Cardiac septum (tissue), 1 donor: ENCODE measurements at places on chromosomes 1 and 21. TPM values are rescaled to one million over a fixed set of nuclear protein-coding genes. Genes with fewer than 3 reads are reported as not detected.

DNA sequence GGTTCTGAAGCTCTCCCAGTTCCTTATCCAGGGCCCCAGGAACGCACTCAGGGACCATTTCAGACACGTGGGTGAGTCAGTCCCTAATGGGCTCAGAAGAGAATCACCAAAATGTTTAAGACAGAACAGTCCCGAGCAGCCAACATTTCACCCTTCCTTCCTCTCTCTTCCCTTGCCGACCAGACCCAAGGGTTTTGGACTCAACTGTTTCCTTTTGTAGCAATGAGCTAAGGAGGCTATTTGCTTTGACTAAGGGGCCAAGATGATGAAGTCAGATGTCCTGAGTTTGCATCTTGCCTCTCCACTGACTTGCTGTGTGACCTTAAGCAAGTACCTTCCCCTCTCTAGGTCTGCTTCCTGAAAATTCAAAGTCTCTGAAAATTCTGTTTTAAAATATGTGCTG is 472.3 kb upstream of the VAMP3 start:
- no peak for DNase-seq

- no peak for DNase-seq
Measured at GRCh38 chr1:234603221-234604204, 6.5 kb downstream of the IRF2BP2 start.

TLR5 gene
- total RNA-seq = 1.6 TPM

C1orf185 gene
- not detected for total RNA-seq

DNA sequence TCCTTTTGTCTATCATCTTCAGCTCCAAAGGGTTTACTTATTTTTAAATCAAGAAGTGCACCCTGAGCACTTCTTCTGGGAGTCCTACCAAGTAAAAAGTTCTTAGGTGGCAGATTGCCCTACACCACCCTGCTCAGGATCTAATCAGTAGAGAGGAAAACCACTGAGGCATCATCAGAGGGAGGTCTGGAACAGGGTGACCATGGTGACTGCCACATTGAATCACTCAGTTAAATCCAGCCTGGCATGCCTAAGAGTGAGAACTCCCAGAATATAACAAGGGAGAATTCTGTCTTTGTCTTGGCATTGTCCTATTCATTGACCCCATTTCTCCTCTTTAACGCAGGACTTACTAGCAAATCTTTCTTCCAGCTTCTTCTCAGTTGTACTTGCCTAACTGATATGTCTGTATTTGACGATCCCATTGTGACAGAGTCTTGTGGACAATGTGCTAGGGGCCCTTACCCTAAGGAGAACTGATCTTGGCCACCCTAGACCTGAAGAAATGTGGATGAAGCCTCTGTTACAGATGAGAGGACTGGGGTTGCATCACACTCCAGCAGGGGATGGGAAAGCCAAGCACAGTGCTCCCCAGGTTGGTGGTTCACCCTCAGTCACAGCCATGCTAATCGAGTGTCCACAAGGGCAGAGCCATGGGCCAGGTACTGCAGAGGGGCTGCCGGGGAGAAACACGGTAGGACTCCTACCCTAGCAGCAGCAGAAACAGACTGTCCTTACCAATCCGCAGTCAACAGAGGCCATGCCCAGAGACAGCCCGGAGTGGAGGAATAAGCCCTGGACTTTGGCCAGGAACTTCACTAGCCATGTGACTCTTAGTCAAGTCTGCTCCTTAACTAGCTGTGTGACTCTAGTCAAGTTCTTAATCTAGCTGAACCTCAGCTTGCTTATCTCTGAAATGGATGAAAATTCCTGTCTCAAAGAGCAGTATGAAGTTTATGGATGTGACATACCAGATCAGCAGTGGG is 15.4 kb downstream of the PKP1 start:
- DNase-seq = no peak

AGO4 gene
- 23.9 TPM for total RNA-seq

DNA sequence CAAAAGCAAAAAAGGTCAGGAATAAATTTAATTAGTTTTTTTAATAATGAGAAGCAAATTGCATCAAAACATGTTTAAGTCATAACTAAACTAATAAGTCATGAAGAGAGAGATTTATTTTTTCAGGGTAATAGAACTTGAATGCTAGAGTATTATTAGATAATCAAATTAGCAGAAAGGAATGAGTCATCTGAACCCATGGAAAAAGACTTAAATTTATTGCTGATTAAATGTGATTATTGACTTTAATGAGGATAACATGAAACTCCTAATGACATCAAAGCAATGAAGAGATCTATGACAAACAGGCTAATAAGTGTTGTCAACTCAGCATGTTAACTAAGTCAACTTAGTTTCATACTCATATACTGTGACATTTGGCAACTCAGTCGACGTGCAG is 264.2 kb downstream of the USP25 start:
- no peak for DNase-seq

- DNase-seq = no peak
Measured at GRCh38 chr1:78043436-78043835, 2.3 kb upstream of the GIPC2 start.

GRCh38 chr1:74780594-74780993 is 47.6 kb downstream of the TYW3 start:
- DNase-seq = no peak

DNA sequence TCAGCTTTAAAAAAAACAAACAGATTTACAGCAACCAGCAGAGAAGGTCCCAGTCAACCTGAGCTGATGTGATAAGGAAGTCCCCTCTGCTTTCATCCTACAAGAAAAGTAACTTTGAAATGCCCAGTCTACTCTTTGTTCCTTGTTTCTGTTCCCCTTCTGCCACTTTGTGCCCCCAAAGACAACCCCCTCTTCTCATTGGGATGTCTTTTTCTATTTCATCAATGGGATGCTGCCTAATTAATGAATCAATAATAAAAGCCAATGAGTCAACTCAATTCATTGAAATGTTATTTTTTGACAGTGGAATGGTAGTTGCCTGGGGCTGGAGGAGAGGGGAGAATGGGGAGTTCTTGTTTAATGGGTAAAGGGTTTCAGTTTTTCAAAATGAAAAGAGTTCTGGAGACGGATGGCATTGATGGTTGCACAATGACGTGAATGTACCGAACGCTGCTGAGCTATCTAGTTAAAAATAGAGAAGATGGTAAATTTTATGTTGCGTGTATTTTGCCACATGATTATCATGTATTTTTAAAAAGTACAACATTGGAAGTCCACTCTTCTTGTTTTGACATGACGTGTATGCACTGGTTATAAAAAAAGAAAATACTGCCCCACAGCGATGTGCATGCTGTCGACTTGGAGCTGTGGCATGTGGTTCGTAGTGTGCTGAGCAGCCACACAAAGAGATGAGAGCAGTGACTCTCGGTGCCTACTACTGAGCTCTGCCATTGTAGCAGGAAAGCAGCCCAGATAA is 22.4 kb upstream of the PADI2 start:
- no peak for DNase-seq

DNA sequence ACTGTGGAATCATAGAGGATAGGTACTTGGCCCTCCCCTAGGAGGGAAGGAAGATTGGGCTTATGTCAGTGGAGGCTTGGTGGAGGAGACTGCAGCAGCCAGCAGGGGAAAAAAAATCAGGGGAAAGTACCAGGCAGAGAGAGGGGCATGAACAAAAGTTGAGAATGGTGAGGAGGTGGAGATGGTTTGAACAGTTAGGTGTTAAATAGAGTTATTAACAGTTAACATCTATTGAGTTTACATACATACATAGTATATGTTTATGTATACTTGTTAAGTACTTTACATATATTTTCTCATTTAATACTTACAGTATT is 136.5 kb upstream of the HNRNPU start:
- DNase-seq = no peak

DNA sequence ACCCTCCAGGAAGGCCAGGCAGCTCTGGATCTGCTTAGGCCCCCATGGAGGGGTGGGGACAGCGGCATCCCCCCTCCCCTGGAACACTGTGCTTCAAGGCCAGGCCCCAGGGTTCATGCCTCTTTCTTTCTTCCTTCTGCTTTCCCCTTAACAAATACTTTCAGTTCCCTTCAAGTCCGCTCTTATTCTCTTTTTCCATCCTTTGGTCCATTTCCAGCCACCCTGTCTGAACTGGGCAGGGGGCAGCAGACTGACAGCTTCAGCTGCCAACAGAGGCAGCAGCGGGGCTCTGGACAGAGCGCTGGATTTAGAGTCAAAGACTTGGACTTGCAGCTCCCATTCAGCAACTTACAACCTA is 1.1 kb upstream of the CD244 start:
- no peak for DNase-seq

- DNase-seq = no peak
Measured at GRCh38 chr1:56968878-56969495, 3.2 kb upstream of the C8B start.

DNA sequence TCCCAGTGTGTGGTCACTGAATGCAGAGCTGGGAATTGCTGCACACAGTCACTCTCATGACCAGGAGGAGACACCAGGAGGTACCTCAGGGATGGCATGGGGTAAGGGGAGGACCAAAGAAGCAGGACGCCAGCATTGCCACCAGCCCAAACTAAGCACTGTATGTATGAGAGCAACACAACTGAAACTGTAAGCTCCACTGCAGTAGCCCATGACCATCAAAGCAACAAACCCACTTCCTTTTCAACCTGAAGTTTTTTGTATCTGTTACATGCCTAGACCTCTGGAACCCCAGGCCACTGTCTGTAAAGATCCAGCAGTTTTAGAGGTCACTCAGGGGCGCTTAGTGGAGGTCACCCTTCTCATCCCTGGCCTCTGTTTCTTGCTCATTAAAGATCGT is 164.3 kb downstream of the SETD4 start:
- DNase-seq = no peak

DNA sequence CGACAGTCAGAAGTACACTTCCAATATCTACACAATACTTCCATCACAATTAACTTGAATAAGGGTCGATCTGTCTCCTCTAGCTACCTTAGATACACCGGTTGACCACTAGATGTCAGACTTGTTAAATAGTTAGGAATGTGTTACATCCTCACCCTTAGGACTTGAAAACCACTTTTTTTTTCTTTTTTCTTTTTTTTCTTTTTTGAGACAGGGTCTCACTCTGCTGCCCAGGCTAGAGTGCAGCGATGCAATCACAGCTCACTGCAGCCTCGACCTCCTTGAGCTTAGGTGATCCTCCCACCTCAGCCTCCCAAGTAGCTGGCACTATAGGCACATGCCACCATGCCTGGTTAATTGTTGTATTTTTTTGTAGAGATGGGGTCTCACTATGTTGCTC is 120.4 kb upstream of the GREM2 start:
- no peak for DNase-seq

ILDR2 gene
- total RNA-seq = 23.1 TPM

LCE6A gene
- not detected for total RNA-seq

MEGF6 gene
- 9.3 TPM for total RNA-seq

- DNase-seq = peak; percentile 73
Measured at GRCh38 chr21:26965040-26965906, 1.6 kb downstream of the ADAMTS5 start.

FCRL1 gene
- not detected for total RNA-seq

DNA sequence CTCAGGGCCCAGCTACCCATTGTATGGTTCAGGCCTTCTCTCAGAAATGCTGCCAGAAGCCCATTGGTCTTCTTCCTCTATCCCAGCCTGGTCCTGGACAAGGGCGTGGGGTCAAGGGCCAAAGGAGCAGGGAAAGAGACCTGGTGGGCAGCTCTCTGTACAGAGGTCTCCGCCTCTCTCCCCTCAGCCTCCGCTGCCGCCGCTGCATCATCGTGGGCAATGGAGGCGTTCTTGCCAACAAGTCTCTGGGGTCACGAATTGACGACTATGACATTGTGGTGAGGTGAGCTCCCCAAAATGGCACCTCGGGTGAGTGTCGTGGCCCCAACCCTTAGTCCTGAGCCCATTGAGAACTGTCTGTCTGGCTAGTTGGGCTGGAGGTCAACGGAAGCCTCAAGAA is 34.6 kb upstream of the ARTN start:
- no peak for DNase-seq

GRCh38 chr1:198598796-198599321 is 40.0 kb upstream of the PTPRC start:
- DNase-seq = no peak

AADACL4 gene
- not detected for total RNA-seq

- no peak for DNase-seq
Measured at GRCh38 chr1:56433056-56433577, 146.2 kb downstream of the PLPP3 start.

DNA sequence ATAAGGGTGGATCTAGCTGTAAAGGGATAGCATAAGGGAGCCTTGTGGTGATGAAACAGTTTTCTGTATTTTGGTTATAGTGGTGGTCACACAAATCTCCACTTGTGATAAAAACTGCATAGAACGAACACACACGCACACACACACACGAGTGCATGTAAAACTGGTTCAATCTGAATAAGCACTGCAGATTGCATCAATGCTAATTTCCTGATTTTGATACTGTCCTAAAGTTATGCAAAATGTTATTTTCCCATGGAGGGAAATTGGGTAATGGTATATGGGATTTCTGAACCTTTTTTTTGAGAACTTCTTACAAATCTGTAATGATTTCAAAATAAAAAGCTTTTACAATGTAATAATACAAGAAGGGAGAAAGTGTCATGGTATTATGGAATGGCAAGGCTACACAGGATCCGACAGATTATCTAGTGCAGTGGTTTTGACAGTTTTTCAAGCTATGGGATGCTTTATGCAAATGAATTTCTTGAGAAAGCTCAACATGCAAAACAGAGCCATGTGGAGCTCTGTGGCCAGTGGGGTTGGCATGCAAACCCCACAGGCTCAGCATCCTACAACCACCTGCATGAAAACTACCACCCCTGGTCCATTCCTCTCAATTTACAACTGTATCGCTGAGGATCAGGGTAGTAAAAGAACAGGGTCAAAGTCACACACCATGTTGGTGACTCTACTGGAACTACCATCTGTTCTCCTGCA is 18.8 kb downstream of the SLC41A1 start:
- no peak for DNase-seq

GRCh38 chr1:93352376-93352775 is 6.7 kb downstream of the DR1 start:
- no peak for DNase-seq

CD84 gene
- 2.4 TPM for total RNA-seq

DNA sequence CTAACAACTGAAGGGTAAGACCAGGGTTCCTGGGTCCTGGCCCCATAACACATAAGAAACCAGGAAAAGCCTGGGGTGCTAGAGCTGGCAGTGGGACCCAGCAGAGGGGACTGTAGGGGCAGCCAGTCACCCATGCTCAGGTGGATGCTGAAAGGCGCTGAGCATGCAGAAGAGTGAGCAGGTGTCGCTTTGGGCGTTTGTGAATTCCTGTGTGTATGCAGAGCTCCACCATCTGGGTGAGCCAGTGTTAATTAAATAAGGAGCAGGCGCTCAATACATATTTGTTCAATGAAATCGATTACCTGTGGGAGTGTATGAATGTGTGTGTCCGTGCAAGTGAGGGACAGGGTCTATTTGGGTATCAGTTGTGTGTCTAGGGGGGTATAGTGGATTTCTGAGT is 499 bp downstream of the C1QA start:
- no peak for DNase-seq

GRCh38 chr1:45685308-45686014 is 872 bp downstream of the GPBP1L1 start:
- DNase-seq = no peak

XCL1 gene
- 0.16 TPM for total RNA-seq
